ENCODE measurements at places on chromosomes 5 and 9.

DNA sequence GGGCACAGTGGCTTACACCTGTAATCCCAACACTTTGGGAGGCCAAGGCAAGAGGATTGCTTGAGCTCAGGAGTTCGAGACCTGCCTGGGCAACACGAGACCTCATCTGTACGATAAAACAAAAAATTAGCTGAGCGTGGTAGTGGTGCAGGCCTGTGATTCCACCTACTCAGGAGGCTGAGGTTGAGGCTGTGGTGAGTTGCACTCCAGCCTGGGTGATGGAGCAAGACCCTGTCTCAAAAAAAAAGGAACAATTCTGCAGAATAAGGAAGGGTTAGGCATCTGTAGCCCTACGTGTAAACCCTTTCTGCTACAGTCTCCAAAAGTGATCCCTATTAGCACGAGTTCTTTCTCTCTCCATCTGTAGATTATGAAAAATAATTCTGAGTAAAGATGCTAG, 19.9 kb downstream of the CDC26 start:
- DNase-seq = no peak

DNA sequence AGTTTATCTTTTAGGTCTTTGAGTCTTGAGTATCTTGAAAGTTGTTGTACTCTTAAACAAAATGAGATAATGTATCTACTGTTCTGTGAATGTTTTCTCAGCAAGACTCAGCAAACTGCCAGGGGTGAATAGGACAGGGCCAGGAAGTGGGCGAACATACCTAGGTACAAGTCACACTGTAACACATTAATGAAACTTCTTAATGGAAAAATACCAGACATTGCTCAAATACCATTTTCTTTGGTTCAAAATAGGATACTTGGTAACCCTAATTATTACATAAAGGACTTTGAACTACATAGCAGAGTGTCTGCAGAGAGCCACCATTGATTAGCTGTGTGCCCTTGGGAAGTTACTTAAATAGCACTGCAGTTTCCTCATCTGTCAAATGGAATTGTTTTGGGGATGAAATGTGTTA, 197.5 kb downstream of the ARHGEF28 start:
- DNase-seq = no peak

- DNase-seq = no peak
These were observed 91.5 kb downstream of the ADAMTS6 start for GRCh38 chr5:65390208-65390607.

DNA sequence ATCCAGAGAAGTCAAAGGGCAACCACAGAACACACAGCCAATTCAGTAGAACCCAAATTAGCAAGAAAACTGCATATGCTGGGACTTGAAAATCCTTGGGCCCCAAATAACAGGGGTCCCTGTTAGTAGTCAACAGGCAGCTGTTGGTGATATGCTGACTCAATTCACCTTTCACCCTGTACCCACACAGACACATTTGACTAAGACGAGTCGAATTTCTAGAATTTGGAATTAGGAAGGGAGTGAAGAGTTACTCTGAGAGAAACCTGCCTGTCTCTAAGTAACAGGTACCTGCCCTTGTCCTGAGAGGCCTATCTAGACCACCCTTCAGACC, 821 bp upstream of the VCP start:
- no peak for DNase-seq

- DNase-seq = peak; percentile 24
These were observed 9.0 kb upstream of the AK1 start for GRCh38 chr9:127886401-127886972.

Data from left hindlimb (tissue), 1 donor.